ENCODE measurements at places on chromosomes 3 and 15. TPM values are rescaled to one million over a fixed set of nuclear protein-coding genes. Genes with fewer than 3 reads are reported as not detected.

The HCN4 gene
- total RNA-seq, result 0.28 TPM

The RTP3 gene
- not detected for total RNA-seq

The STRIT1 gene
- total RNA-seq, result not detected

The KLHL6 gene
- 1.9 TPM for total RNA-seq

The C3orf20 gene
- 0.21 TPM for total RNA-seq

The SCN11A gene
- 0.61 TPM for total RNA-seq

The CD80 gene
- total RNA-seq, result 0.98 TPM

DNA sequence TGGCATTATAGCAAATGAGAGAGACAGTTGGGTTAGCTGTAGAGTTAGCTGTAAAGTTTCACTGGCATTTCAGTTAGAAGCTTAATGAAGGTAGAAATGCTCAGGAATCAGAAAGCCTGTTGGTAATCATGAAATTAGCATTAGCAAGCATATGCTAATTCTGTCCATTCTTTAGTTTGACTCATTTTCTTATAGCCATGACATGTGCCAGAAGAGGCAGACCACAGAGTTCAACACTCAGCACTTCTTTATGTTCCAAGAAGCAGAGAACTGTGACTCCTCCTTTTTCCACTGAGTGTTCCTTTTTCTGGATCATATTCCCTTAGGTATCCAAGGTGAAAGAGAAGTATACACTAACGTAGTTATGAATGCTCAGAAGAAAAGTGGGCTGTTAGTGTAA lies 276.2 kb upstream of the SGO1 start:
- DNase-seq, result no peak

GRCh38 chr15:76393614-76394013 lies 57.0 kb downstream of the ISL2 start:
- no peak for DNase-seq

DNA sequence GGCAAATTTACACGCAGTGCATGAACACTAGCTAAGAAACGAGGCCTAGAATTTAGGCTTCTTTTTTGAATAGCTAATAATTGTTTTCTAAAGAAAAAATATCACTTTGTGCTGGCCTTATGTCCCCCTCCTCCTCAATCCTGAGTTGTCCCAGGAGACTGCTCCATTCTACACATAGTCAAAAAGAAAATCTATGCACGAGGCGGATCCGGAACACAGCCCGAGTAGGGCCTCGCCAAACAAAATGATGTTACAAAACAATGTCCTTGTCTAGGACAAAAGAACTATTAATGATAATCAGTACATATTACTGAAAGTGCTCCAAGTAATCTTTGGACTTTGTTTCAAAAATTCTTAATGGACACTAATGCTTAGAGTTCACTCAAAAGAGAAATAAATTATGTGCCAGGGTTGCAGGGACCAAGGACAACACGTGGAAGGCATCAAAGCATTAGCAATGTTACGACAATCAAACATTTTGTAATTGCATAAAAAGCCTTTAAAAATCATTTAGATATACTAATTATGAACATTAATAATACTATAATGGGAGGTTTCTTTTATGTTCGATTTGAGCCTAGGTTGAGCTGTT lies 206.5 kb upstream of the ICE2 start:
- DNase-seq, result no peak

- DNase-seq, result peak; percentile 88
These were observed 252 bp upstream of the ARMC8 start for GRCh38 chr3:138186803-138187295.

- DNase-seq, result no peak
These were observed 170.3 kb downstream of the MOBP start for GRCh38 chr3:39637807-39638206.

DNA sequence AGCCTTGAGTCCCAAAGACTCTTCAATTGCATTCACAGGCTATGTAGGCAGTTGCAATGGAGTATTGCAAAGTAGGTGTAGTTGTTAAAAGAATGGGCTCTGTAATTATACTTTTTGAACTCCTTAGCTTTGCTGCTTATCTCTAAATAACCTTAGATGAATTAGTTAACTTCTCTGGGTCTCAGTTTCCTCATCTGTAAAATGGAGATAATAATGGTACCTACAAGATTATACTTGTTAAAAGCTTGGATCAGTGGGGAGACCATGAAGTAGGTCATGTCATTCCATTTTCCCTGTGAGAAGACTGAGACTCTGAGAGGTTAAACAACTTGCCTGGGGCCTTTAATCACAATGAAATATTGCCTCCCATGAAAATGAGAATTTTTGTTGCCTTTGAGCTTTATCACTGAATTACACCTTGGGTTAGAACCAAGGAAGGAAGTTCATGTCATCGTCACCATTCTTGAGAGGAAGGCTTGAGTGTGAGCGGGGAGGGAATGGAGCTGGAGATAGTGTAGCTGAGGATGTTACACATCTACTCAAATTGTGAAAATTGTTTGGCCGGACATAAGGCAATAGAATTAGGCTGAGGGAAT lies 38.1 kb downstream of the CTDSPL start:
- no peak for DNase-seq

DNA sequence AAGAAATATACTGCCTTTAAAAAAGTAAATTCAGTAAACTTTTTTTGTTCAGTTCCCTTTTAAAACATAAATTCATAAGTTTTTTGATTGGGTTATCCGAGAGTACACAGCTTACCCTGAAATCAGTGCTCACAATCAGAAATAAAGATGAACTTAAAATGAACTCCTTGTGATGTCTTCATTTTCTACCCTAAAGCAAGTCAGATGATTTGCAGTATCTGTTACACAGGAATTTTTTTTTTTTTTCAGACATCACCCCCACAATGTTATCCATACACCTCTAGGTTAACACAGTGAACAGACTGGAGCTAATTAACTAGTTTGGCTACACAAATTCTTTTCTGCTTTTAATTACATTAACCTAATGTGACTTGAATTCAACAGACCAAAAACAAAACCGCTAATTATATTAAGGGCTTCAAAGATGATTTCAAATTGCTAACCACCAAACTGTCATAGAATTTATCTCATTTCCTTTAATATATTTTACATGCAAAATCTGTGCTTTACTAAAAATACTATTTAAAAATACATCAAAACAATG lies 1042.0 kb downstream of the ROBO1 start:
- no peak for DNase-seq

DNA sequence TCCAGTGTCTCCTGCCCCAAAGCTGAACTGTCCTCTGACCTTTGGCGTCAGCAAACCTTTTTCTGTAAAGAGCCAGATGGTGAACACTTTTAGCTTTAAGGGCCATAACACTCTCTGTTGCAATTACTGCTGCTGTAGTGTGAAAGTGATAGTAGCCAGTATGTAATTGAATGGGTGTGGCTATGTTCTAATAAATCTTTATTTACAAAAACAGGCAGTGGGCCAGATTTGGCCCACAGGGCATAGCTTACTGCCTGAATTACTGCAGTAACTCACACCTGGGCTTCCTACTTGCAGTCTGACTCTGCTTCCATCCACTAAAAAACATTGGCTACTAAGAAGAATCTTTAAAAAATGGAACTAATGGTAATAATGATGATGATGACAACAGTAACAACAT lies 68.0 kb upstream of the SLC6A11 start:
- no peak for DNase-seq

DNA sequence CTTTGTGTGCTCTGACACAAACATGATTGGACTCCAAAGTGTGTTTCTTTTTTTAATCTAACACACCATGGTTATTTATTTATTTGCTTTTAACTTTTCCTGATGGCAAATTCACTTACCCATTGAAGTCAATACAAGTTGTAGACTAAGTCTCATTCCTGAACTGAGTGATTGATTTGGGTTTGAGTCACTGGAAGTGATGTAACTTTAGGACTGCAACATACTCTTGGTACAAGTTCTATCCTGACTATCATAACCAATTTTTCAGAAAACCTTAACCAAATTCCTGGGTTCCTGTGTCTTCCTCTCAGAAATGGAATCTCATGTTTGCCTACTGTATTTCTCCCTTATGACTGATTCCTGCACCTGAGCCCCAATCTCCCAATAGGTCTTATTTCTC lies 590.0 kb upstream of the ROBO1 start:
- no peak for DNase-seq

GRCh38 chr3:127816783-127817405 lies 5.4 kb downstream of the MGLL start:
- peak; percentile 22 for DNase-seq

GRCh38 chr15:63090472-63090871 lies 31.2 kb upstream of the LACTB start:
- no peak for DNase-seq

- DNase-seq, result no peak
These were observed 20.2 kb downstream of the INSYN1 start for GRCh38 chr15:73732930-73733329.

All from left colon (tissue), 2 donors.